ENCODE measurements at places on chromosomes 7 and 10.

- peak; percentile 90 for DNase-seq
Observed at GRCh38 chr10:27240212-27241009, at the start of gene ACBD5. Gene ACBD5, minus strand, starts transcription at chr10:27240797. Its CDS starts 109 bp downstream, at chr10:27240688.

DNA sequence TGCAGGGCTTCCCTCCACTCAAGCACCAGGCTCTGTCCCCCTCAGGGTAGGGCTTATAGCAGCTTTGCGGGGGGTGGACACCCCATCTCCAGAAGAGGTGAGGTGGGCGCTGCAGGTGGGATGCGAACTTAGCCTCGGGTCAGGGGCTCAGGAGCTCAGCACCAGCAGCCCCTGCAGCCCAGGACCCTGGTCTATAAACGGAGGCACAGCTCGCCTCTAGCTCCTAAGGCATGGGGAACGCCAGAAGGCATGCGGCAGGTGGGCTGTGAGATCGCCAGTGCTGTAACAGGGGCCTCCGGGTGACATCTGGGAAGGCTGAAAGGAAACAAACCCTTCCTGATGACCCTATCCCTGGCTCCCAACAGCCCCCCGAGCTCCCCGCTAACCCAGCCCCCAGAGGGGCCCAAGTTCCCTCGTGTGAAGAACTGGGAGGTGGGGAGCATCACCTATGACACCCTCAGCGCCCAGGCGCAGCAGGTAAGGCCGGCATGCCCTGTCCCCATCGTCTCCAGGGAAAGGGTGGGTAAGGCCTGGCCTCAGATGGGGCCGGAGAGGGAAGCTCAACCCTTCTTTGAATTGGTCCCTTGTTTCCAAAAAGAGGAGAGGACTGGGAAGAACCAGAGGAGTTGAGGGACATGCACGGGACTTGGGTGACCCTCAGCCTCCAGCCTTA is 4.2 kb downstream of the NOS3 start:
- DNase-seq, result no peak

DNA sequence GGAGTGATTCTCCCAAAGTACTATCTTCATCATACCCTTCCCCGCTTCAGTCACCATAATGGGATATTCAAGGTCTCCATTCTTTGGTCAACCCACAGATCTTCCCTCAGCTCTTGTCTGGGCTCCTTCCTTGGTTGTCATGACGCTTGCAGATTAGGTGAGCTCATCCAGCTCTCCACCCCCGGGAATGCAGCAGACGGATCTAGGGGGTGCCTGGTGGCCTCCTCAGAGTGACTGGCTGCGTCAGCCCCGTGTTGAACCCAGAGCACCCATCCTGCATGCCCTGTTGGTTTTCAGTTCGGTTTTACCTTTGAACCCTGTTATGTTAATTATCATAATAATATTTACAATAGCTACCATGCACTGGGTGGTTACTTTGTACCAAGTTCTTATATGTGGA is 6.4 kb downstream of the NEURL1 start:
- DNase-seq, result peak; percentile 10

DNA sequence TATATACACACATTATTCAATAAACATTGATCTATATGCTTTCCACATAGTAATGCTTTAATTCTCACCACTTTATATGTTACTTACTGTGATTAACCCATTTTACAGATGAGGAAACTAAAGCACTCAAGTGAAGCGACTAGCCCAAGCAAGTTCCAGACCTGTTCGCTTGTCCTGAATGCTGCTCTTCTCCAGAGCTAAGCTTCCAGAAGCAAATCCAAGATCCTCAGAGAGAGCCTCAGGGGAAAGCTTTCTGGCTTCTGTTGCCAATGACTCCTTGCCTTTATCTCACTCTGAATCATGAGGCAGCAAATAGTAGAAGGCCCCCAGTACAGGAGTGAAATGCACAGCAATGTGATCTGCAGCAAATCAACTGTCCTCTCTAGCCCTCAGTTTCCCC is 32.2 kb downstream of the XPNPEP1 start:
- no peak for DNase-seq

DNA sequence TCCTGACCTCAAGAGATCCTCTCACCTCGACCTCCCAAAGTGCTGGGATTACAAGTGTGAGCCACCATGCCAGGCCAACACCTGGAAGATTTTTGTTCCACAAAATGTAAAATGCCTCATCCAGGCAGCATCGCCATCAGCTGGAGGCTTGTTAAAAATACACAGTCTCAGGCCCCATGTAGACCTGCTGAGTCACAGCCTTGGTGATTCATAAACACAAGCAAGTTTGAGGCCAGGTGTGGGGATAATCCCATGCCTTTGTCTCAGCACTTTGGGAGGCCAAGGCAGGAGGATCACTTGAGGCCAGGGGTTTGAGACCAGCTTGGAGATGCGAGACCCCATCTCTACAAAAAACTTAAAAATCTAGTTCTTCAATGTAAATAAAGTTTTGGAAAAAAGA is 49.1 kb upstream of the FOXK1 start:
- no peak for DNase-seq

GRCh38 chr10:132486539-132487121 is 51.0 kb upstream of the INPP5A start:
- peak; percentile 26 for DNase-seq

DNA sequence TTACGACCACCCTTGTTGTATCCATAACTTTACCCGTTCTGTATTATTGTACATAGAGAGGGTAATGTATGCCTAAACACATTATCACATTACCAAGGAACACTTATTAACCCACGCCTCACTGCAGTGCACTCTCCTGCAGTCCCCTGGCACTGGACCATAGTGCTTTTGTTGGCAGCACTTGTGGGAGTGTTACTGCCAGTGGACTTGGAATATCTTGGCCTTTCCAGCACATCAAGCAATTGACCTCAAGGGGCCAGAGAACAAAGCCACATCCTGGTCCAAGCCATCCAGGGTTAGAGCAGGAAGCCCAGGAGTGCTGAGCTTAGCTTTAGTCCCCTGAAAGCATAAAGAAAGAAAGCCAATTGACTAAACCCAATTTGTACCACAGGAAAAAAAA is 304.2 kb downstream of the PCDH15 start:
- no peak for DNase-seq

- DNase-seq, result no peak
Observed at GRCh38 chr7:101633511-101633910, 4.4 kb upstream of the MYL10 start.

- DNase-seq, result no peak
Observed at GRCh38 chr10:119742947-119743648, 17.2 kb downstream of the INPP5F start.

DNA sequence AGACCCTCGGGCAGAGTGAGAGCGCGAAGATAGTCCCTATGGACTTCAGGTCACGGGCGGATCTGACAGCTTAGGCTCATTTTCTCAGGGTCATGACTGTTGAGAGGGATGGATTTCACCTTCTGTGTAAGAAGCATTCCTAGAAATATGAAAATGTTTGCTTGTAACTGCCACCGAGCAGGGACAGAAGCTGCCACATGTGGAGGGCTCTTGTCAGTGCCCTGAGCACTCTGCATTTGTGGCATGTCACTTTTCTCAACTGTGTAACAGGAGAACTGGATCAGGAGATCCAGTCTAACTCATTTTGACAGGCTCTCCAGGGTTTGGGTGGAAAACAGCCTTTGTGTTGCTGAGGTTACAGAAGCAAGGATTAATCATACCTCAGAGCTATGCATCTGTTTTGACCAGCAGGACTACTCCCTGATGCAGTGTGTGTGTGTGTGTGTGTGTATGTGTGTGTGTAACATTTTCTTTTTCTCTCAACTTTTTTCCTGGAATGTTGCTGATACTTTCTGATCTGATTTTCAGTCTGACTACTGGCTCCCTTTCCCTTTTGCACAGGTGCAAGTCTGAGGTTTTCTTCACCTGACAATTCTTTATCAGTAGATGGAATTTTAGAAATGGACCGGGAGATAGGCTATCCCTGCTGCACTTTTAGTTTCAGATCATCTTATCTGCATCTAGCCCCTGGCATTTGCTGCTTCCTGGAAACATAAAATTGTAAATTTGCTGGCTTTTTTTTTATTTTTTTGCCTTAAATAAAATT is 183.3 kb downstream of the STK31 start:
- no peak for DNase-seq

- no peak for DNase-seq
Observed at GRCh38 chr7:11748884-11749283, 83.1 kb downstream of the THSD7A start.

GRCh38 chr7:105050493-105050892 is 36.5 kb downstream of the KMT2E start:
- no peak for DNase-seq

DNA sequence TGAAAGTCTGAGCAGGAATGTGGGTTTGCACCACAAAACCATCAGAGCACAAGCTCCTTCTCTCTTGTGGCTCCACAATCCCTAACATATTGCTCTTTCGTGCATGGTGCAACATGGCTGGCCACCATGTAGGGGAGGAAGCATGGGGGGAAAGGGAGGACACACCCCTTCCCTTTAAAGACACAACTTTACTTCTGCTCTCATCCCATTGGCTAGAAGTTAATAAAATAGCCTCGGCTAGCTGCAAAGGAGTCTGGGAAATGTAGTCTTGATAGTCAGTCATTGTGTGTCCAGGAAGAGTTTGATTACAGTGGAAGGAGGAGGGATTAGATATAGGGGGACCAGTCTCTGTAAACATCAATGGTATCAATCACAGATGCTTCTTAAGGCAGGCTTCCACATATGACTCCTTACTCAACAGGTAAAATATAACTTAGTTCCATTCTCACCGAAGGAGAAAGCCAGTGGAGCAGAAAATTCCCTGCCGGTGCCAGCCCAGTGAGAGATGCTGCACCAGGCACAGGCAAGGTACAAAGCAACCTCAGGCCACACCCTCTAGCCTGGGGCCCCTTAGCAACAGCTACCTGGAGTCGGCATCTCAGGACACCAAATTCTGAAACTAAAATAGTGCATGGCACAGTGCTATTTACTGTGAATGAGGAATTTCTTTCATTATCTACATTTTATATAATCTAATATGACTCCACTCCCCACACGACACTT is 124.7 kb upstream of the CTBP2 start:
- DNase-seq, result no peak

- DNase-seq, result no peak
Observed at GRCh38 chr10:88933564-88933963, 19.0 kb downstream of the ACTA2 start.

- DNase-seq, result no peak
Observed at GRCh38 chr10:2933071-2933470, 134.3 kb upstream of the PFKP start.

DNA sequence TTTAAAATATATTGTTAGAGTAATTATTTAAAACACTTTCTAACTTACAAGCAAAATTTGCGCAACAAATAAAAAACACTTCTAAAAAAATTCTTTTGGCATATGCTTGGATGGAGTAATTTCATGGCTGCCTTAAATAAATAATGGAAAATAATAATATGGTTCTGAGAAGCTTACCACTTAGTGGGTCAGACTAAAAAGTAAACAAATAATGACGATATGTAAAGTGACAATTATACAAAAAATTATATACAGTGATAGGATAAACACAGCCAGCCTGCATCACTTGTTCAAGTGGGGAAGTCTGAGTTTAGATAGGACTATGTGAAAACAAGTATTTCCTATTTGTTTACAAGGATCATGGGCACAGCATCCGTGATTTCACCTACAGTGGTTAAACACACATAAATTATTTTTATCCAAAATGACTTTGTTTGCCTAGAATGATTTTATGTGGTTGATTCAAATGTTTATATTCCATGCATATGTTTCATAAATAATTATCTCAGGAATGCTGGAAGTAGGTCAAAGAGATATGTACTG is 141.7 kb upstream of the SEMA3D start:
- DNase-seq, result no peak

DNA sequence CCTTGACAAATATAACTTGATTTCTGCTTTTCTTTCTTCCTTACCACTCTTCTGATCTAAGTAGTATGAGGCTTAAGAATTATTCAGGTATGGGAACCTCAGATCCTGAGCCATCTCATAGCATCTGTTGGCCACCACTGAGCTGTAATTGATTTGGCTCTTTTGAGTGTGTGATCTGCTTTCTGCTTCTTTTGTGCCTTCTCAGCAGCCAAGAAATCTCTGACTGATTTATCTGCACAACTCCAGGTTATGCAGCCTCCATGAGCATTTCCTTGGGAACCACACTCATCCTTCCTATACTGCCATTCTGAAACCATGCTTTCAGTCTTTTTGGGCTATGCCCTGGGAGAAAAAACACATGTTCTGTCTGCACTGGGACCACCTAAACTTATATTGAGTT is 178.0 kb upstream of the FAM3C start:
- no peak for DNase-seq

DNA sequence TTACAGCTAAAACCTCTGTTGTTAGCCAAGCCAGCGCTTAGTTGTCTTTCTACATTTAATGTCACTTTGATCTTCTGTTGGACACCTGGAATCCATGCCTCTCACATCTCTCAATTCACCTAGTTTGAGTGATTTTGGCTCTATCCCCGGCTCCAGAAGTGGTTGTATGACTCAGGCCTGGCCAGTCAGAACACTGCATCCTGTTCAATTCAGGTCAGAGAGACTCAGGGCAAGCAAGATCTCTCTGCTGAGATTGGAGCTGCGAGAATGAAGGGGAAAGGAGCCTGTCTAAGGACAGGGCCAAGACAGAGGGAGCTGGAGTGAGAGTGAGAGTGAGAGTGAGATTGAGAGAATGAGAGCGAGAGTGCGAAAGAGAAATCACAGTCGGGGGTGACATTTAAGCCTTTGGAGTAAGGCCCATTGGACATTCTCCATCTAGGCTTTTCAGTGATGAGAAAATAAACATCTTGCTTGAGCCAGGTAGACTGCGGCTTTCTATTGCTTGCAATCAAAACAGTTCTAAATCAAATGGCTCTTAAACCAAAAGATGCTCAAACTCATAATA is 83.3 kb upstream of the DYNC1I1 start:
- DNase-seq, result no peak

- no peak for DNase-seq
Observed at GRCh38 chr10:88744002-88744401, 15.8 kb upstream of the LIPN start.

DNA sequence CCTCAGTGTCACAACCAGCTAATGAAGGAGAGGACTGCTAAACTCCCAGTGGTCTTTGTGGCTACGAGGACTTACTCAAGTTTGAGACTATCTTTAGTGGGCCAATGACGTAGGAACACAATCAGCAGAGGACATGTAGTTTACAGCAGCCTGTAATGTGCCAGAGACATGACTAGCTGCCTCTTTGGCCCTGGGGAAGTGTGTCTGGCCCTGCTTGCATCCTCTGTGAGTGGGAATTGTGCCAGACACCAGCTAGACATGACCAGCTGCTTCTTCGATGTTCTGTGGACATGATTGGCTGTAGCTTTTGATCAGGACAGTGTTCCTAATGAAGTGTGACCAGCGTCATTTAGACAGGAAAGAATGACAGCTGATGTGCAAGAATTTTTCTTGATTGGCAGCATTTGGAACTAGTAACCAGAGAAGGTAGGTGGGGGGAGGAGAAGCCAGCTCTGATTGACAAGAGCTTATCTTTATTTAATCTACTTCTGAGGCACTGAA is 141.7 kb downstream of the AUTS2 start:
- no peak for DNase-seq

- DNase-seq, result no peak
Observed at GRCh38 chr7:20913853-20914252, 127.2 kb upstream of the SP8 start.

- DNase-seq, result peak; percentile 86
Observed at GRCh38 chr10:79445977-79446757, 743 bp upstream of the ZCCHC24 start.

All from right forelimb (tissue), 1 donor.